NCI-H146 (cell line): ENCODE measurements at places on chromosomes 4 and X.

DNA sequence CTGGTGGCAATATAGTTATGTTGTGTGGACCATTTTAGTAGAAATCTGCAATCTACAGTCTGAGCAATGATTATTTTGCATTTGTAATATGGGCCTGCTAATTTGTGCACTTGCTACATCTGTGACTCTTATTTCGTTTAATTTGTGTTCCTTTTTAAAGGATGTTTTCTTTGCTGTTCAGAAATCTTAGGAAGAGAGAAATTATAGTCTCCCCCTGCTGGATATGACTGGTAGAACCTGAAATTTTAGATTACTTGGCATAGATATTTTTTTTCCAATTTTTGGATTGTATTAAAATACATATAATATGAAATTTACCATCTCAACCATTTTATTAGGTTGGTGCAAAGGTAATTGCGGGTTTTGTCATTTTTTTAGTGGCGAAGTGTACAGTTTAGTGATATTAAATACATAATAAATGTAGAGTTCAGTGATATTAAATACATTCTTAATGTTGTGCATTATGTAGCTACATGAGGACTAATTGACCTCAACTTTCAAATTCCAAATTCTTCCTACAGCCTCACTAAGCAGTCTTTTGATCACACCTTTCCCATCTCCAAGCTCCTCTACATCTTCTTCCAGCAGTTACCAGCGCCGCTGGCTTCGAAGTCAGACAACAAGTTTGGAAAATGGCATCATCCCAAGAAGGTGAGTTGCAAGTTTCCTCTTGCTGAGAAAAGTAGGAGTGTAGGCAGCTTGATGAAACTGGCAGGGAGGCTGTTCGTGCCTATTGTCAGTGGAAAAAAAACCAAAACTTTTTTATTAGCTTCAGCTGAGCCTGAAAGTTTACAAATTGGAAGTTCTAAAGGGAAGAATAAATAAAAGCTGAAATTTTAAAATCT is 82.2 kb downstream of the FNIP2 start:
- no peak for DNase-seq

DNA sequence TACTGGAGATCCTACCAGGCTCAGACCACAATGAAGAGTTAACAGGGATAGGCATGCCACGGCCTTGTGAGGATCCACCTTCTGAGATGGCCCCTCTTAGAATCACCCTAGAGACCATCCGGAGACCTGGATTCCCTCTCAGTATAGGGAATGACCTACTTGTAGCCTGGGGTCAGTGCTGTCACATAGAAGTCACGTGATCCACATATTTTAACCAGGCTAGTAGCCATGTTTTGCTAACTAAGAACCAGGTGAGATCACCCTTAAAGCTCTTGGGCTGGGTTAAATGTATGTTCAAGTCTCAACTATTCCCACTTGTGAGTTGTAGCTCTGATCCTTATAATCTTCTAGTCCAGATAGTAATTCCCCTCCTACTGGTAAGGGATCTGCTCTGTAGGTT is 215.4 kb downstream of the CCNG2 start:
- DNase-seq: no peak

GRCh38 chr4:112884406-112884805 is 165.0 kb upstream of the ANK2 start:
- no peak for DNase-seq

- no peak for DNase-seq
Measured at GRCh38 chr4:99221980-99222379, 2.9 kb upstream of the ADH6 start.

DNA sequence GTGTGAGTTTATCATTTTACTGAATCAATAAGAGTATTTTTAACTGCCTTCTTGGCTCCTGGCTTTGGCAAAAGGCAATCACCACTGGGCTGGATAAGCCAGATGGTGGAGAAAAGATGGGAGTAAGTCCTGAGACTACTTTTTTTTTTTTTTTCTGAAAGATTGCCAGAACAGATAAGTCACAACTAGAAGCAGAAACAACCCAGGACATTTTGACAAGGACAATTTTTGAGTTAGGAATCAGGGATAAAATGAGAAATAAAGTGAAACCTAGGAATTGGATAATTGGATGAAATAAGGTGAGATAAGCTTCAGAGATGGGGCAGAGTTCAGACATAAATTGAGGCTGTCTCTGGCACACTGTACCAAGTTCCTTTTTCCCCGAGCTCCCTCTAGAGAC is 471.0 kb downstream of the KLHL13 start:
- no peak for DNase-seq

DNA sequence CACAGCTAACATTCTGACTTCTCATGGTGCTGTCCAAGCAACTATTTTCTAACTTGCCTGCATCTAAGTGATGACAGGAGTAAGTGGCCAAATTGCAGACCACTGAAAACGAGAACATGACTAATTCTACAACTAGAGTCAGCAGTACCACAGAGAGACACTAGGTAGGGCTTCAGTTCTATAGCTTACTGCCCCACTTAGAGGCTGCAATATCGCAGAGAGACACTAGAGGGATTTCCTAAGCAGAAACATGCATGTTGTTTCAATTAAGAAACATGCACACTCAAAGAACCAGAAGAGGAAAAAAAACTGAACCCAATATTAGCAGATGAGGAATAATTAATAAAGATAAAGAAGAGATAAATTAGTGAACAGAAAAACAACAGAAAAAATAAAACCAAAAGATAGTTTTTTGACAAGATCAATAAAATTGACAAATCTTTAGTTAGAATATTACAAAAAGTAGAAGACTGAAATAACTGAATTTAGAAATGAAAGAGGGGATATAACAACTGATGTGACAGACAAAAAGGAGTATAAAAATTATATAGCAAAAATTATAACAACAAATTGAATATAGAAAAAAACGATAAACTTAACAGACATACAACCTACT is 100.8 kb downstream of the SPIN4 start:
- no peak for DNase-seq

GRCh38 chr4:1567808-1568581 is 116.1 kb downstream of the FAM53A start:
- no peak for DNase-seq

DNA sequence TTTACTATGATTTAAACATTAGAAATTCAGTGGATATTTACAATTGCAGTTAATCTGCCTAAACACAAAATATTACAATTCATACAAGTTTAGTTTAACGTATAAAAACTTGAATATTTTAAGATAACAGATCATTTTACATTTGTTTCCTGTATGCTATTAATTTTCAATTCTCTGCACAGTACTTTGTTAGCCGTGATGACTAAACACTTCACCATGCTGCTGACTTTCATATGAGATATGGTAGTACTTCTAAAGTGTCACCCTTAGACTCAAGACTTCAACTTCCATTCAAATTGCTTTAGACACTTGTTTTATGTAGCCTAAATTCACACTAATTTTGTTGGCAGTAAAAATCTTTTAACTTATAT is 1646.4 kb upstream of the ADGRL3 start:
- no peak for DNase-seq
